ENCODE measurements at places on chromosomes 3 and 15.

DNA sequence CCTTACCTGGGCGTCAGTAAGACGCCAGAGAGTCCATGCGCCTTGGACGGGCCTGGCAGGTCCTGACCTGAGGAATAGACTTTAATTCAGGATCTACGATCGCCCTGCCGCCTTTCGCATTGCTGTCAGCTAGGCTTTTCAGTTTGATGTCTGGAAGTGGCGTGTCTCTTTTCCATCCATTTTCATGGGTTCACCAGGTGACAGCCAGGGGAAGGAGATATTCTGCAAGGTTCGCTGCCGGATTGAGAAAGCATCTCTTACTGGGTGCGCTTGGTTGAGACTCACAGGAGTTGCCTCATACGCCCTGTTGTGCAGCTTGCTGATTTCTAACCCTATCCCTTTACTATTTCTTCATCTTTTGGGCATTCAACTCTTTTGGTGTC lies 7.4 kb downstream of the EPHA3 start:
- no peak for DNase-seq

DNA sequence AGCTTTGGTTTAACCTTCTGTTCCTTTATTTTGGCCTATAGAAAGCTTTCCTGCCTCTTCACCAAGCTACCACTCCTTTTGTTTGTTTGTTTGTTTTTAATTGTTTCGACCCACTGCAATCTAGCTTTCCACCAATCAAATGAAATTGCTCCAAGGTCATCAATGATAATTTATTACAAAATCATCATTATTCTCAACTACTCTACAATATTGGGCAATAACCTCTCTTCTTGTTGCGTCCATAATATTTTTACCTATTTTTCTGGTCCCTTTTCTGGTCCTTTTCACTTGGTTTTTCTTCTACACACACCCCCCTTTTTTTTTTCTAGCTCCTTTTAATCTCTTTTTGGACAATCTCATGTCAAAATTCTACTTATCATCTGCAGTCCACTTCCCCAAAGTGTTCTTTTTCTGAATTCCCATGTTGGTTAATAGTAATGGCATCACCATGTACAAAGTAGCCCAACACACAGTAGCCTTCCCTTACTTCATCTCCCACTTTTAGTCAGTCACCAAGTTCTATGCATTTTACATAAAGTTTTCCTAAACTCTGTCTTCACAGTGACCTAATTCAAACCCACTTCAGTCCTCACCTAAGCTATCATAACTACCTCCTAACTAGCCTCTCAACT lies 11.0 kb upstream of the ANKRD28 start:
- no peak for DNase-seq

GRCh38 chr3:171249245-171249644 lies 211.0 kb downstream of the TNIK start:
- no peak for DNase-seq

DNA sequence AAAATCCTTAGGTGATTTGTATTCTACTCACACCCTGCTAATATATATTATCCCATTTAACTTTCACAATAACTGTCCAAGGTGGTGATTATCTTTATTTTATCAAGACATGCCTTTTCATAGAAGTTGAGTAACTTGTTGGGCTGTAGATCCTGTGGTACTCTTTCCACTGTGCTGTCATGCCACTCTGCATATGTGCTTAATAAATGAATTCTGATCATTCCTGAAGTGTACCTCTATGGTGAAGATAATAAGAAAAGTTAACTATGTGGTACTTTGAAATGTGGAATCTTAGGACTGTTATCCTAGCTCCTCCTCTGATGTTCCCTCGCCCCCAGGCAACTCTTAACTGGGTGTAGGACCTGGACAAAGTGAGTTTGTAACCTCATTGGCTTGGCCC lies 5.2 kb downstream of the SNRK start:
- DNase-seq = no peak

DNA sequence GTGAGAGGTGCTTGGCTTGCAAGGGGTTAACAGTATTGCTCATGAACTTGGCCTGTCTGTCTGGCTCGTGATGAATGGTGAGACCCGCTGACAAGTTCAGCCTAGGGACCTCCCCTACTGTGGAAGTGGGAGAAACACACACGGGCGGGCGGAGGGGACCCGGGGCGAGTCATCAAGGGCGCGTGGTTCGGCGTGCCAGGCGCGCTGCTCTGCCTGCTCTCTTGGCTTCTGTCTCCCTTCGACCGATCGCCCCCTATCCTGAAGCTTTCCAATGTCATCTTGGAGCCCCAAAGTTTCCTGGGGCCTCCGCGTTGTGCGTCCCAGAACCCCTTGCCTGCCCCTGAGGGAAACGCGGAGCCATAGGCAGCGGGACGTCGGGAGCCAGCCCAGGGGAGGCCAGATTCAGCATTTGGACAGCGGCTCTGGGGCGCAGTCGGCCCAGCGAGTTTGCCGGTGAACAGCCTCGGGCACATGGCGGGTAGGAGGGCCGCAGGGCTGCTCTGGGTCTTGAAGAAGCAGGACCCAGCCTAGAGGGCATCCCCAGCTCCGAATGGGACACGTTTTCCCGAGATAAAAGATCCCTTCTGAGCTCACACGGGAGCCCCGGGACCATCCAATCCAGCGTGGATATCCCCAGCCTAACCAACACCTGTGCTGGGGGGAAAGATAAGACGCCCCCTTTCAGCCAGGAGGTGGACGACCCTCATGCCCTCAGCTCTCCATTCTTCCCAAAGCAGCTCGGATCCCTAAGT lies 27.0 kb upstream of the POLG start:
- DNase-seq = peak; percentile 20

DNA sequence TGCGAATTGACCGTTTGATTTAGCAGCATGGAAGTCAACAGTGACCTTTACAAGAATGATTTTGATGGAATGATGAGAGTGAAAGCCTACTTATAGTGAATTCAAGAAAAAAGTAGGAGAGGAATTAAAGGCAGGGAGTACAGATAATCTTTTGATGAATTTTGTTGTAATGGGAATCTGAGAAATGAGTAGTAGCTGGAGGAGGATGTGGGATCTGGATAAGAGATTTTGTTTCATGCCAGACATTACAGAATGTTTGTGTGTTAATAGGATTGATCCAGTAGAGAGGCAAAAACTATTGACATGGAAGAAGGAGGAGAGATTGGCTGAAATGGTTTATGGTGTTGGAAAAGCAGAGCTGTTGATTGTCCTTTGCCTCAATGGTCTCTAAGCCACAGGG lies 17.4 kb upstream of the ZNF609 start:
- DNase-seq = no peak

- no peak for DNase-seq
Observed at GRCh38 chr3:29718661-29719065, 437.8 kb downstream of the RBMS3 start.

- no peak for DNase-seq
Observed at GRCh38 chr3:193599393-193599792, 6.4 kb downstream of the OPA1 start.

Measured in stimulated activated CD4-positive, alpha-beta T cell treated with anti-CD3 and anti-CD28 coated beads, Interleukin-2, amount 100 ng/mL, for 4 hours (primary cell).